ENCODE measurements at places on chromosomes 2 and 18. TPM values are rescaled to one million over a fixed set of nuclear protein-coding genes. Genes with fewer than 3 reads are reported as not detected.
A peak's percentile ranks its signal among the peaks of the same experiment; 100 is the strongest.

The AFF3 gene
- 4.0 TPM for polyA plus RNA-seq

The LAMA3 gene
- not detected for polyA plus RNA-seq

The TCF4 gene
- 3.0 TPM for polyA plus RNA-seq

GRCh38 chr18:8516371-8517250, 92.6 kb upstream of the RAB12 start:
- no peak for DNase-seq

GRCh38 chr2:144605231-144605840, 85.4 kb upstream of the ZEB2 start:
- no peak for DNase-seq

DNA sequence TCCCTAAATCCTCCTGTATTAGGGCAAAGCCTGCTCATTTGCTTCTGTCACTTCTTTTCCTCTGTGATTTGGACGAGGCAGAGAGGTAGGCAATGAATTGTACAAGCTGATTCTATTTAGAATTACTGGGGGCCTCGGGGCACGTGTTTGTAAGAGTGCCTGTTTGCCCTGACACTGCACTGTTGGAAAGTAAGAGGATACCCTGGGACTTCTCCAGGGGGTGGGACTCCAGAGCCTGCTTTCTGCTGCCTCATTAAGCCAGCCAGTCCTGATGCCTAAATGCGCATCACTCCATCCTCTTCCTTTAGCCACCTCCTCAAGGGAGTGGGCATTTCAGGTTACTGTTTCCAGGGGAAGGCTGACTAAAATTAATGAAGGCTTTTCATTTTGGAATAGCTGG, 134.3 kb downstream of the TDRD15 start:
- no peak for DNase-seq

- DNase-seq, result no peak
Measured at GRCh38 chr2:178819992-178820391, 12.8 kb upstream of the TTN start.

- peak; percentile 24 for DNase-seq
Measured at GRCh38 chr2:855177-855576, 95.5 kb upstream of the SNTG2 start.

- no peak for DNase-seq
Measured at GRCh38 chr2:88690591-88691338, 708 bp upstream of the RPIA start.

DNA sequence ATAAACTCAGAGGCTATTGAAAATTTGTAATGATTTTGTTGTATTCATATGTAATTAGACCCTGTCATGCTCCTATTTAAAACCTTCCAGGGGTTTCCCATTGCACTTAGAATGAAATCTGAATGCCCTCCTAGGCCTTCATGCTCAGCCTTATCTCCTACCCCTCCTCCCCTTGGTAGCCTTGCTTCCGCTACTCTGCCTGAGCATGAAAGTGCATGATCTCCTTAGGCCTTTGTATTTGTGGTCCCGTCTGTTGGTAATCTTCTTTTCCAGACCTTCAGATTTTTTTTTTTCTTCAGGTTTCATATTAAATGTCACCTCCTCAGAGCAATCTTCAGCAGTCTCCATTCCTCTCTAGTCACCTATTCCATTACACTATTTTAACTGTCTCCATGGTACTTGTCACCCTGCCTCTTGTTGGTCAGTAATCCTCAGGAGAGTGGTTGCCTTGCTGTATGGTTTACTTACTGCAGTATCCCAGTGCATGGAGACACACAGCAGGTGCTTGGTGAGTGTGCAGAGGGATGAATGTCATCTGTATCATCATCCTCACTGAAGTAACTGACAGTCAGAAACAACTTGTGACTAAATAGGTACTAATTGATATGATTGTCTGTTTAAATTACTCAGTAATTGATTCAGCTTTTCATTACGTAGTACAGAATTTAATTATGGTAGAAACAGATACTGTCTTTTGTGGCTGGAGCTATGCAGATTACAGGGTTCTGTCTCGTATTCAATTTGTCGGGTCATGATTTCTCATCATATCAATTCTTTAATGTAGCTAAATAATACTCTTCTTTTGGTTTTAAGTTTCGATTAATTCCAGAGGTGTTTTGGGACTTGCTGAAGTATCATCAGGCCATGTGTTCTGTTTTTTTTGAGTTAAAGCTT, 63.9 kb downstream of the PHLPP1 start:
- no peak for DNase-seq

- DNase-seq, result no peak
Measured at GRCh38 chr2:111640480-111640879, 243.5 kb downstream of the ANAPC1 start.

GRCh38 chr2:21020668-21021288, 23.1 kb downstream of the APOB start:
- DNase-seq, result no peak

DNA sequence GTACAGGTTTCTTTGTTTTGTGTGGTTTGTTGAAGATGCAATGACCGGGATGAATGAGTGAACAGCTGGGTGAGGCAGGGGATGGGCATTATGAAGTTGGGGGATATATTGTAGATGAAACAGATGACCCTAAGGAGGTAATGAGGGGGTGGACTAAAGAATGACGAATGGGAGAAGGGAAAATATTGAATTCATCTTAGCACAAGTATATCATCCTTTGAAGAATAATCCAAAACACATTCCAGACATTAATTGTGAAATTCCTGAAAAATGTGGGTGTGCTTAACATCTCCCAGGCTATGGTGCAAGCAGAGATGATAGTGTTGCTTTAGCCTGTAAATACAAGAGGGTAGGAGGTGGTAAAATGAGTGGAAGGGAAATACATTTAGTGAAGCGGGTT, 5.8 kb downstream of the CRIM1 start:
- DNase-seq, result no peak

DNA sequence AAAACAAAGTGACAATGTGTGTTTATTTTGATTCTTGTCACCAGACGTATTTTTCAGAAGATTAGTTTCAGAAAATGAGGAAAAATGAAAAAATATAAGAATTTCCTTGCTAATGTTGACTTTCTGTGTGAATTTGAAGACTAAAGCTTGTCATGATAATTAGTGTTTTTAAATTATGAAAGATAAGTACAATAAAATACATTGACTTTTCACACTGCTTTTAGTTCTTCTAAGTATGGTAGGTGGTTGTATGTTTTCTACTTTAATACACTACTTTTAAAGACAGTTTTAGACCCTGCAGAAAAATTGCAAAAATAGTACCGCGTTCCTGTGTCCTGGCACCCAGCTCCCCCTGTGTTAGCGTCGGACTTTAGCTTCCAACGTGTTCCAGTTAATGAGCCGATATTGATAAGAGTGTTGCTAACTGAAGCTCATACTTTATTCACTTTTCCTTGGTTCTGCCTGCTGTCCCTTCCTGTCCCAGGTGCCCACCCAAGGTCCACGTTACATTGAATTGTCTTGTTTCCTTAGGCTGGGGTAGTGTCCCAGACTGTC, 695 bp downstream of the RBFA start:
- no peak for DNase-seq

GRCh38 chr2:1642066-1642861, 102.1 kb downstream of the PXDN start:
- DNase-seq, result no peak
